Activated naive CD4-positive, alpha-beta T cell (primary cell): ENCODE measurements at places on chromosomes 6 and 20.

DNA sequence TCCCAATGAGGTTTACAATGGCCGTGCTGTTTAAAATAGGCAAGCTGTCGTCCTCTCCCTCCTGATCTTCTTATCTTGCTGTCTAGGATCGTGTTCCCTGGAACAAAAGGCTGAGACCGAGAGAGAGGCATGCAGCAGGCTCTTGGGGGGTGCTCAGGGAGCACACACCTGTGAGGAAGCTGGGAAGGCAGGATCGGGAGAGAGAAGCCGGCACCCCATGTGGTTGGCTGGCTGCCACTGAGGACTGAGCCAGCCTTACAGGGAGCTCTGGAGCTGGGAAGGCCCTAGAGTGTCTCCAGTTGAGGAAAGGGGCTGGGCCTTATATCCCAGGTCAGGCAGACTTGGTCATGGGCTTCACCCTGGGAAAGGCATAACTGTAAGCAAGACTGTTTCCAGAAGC lies 184.2 kb downstream of the LY86 start:
- no peak for DNase-seq

DNA sequence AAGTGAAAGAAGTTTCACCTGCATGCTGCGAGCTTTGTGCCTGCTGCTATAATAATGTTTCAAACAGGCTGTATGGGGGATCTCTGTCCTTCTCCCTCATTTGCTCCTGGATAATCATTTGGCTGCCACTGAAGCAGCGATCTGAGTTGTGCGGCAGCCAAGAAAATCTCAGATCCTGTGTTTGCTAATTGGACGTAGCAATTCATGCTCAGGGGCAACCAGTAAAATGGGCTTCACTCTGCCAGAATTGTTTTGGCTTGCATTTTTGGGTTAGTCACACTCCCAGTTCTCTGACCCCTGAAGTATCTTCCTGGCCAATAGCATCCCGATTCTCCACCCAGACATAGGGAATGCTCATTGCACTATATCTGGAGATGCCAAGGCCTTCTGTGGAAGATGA lies 13.7 kb upstream of the STXBP5 start:
- no peak for DNase-seq

DNA sequence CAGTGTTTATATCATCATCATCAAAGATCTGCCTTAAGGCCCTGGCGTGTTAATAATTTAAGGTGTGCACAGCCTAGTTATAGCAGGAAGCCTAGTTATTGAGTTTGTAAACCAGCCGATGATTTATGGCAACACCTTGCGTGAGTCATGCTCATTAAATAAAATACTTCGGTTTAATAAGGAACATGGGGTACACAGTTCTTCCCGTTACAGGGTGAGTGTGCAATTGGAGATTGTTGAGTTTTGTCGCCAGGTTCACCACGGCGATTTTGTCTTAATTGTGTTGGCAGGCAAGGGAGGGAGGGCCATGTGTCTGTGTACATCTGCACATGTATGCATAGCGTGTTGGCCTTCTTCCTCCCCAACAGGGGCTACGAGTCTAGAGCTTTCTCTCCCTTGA lies 104.0 kb downstream of the TFAP2A start:
- DNase-seq, result no peak

DNA sequence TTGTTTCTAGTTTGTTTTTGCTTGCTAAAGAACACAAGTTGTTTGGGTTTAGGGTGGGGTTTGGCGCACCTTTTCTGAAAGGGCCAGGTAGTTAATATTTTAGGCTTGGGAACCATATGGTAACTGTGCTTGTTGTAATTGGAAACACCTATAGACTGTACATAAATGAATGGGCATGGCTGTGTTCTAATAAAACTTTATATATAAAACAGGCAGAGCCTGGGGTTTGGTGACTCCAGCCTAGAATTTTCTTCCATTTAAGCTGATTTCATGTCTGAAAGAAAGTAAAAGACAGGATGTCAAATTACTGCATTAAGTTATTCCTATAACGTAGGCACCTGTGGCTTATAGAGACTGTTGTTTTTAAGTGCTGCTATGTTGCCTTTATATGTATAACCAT lies 36.1 kb upstream of the MAPK13 start:
- DNase-seq, result no peak

DNA sequence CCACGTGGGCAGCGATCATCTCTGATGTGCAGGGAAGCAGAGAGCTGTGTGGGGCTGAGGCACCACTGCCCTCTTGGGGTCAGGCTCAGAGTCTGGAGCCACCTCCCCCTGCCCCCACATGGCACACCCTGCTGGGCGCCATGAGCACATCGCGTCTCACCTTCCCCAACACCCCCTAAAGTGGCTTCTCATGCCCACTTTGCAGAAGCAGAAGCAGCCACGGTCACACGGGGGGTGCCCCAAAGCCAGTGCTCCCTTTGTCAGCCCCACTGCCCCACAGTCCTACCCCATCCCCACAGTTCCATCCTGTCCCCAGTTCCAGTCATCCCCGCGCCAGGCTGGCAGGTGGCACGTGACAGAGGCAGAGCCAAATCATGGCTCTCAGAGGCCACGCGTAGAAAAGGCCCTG lies 19.5 kb downstream of the SDCBP2 start:
- DNase-seq, result no peak

- no peak for DNase-seq
Measured at GRCh38 chr6:122801397-122801796, 12.3 kb downstream of the SMPDL3A start.

- DNase-seq, result no peak
Measured at GRCh38 chr6:6556161-6556737, 32.3 kb upstream of the LY86 start.

DNA sequence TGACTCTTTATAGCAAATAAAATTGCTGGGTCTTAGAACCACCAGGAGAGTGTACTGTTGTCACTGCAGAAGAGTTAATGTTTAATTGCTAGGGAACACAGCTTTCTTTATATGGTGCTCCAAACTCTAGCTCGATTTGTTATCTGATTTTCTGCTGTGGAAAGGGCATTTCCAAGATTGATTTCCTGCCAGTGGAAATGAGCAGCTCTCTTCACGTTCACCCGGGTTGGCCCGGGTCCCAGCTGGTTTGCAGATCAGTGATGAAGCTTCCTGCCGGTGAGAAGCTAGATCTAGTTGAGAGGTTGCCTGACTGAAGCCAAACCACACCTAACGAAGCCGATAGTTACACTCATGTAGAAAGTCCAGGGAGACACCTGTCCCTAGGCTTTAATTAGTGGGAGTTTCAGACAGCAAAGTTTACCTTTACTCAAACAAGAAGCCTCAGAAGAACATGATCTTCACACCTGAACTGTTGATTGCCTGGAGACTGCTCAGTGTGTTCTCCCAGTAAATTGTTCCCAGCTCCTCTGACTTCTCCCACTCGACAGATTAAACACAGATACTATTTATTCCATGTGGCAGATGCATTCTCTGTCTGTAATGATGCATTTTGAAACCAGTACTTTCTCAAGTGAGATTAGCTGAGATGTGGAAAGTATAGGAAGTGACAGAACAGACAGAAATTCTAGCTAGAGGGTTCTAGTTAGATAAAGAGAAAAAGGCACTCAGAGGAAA lies 27.8 kb downstream of the PAQR8 start:
- DNase-seq, result no peak

DNA sequence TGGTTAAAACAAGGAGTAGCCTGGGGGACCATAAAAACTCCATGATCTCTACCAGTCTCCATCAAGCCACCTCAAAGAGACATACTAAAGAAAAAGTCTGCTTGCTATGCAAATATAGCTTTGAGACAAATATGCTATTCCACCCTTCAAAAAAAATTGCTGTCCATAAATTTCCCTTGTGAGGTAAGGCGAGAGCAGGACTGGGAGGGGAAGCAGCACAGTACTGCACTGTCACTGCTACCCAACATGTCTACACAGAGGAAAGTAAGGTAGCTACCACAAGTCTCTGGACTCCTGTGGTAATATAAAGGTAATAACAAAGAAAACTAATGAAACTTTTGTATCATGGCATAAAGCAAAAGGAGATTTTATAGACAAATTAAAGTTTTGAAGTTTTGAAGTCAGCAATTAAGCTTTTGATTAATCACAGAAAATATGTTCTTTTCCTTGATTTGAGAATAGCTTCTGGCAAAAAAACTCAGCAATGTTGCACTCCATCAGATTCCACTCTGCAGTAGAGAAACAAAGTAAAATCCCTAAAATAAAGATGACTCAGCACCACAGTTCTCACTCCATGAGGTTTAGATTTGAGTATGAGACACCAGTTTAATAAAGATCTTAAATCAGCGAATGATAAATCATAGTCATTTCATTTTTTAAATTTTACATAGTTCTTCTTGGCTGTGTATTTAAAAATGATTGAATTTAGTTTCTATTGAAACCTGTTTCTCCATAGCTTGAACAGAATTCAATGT lies 602.4 kb downstream of the COL12A1 start:
- DNase-seq, result no peak

GRCh38 chr6:132812756-132813172 lies 1.6 kb upstream of the RPS12 start:
- no peak for DNase-seq

DNA sequence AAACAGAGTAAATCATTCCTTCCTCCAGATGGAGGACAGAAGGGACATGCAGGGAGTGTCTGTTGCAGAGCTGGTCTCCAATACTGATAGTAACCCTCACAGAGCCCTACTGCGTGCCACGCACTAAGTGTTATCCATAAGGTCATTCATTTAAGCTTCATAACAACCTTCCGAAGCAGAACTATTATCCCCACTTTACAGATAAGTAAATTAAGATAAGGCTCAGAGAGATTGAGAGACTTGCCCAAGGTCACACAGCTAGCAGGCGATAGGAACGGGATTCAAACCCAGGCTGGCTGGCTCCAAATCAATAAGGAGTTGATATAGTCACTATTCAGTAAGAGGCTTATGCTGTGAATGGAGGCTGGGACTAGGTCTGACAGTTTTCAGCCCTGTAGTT lies 30.6 kb downstream of the CPNE5 start:
- DNase-seq, result no peak

GRCh38 chr6:78867020-78867369 lies 356 bp upstream of the IRAK1BP1 start:
- no peak for DNase-seq

DNA sequence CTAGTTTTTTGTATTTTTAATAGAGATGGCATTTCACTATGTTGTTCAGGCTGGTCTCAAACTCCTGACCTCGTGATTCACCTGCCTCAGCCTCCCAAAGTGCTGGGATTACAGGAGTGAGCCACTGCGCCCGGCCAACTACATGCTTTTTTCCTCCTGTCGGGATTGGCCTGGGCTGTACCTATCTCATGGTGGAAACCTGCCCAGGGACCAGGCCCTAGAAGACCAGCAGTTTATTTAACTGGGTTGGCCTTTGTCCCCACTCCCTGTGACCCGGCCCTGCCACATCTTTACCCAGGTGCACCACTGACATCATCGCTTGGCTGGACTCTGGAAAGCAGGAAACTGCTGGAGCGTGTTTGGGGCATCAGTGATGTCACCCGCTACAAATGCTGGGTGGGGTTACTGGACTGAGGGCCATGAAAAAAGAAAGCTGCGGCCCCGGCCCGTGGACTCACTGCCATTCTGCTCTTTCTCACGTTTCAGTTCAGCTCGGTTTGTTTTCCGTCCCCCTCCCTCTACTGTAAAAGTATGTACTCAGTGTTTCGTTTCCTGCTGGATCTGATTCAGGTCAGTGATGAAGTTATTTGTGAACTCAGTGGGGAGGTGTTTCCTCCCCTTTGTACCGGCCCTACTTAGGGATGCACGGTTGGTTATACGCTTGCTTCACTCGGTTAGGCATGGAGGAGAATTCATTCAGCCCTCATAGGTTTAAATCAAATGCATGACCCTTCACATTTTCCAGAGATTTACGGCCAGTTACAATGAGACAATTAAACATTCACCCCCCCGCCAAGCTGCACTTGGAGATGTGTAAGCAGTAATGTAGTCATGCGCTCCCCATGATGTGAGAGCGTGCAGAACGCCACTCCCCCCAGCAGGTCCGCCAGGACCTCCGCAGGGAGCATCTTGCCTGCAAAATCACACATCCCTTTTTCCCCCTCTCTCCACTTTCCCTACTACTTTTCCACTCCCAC lies 179.3 kb downstream of the MTHFD1L start:
- no peak for DNase-seq

- no peak for DNase-seq
Measured at GRCh38 chr6:159729598-159730331, 2.5 kb downstream of the WTAP start.

GRCh38 chr6:168260420-168260987 lies 59.1 kb downstream of the DACT2 start:
- no peak for DNase-seq

DNA sequence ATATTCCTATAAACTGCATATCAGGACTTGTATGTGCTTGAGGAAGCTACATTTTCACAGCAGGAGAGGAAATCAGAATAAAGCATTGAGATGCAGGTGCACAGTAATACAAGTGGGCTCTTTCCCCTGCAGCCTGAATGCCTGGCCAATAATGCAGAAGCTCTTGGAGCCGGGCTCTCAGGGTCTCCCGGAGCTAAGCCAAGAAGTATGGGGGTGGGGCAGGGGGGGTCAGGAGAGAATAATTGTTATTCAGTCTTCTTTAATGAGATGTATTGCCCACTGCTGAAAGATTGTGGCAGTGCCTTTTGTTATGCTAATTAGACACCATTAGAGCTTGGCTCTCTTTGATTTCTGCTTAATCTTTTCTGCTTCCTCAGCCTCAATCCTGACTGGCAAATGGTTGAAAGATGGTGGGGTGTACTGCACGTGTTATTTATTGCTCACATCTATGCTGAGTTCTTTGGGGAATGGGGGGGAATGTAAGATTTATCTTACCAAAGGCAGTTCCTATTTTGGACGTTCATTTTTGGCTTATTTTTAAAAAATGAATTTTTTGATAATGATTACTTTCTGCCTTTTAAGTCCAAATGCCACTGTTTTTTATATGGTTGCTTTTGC lies 407.6 kb upstream of the SOX4 start:
- DNase-seq, result no peak

DNA sequence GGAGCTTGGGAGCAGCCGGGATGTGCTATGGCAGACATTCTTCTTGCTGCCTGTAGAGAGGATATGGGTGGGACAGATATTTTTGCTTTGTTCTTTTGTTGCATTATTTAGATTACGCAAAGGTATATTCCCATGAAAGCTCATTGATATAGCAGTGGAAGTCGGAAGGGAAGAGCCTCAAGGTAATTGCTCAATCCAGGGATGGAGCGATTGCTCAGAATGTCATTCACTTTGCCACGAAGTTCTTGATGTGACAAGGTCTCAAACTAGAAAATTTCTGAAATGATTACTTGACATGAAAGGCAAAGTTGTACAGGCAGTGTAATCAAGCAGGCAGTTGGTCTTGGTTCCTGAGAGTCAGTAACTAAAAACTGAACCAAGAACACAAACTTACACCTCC lies 615.6 kb upstream of the CDH4 start:
- no peak for DNase-seq

DNA sequence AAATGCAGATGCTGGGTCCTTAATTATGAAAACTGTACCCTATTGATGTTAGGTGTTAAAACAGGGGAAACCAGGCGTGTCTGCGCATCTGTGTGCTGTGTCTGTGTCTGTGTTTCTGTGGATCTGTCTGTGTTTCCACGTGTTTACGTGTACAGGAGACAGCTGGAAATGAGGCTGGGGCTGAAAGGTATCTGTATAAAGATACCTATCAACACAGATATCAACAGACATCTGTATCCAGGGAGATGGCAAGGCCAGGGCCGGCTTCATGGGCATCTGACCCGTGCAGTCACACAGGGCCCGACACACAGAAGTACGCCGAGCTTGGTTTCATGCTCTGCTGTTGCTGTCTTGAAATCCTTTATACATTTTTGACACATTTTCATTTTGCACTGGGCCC lies 48.6 kb downstream of the BMP7 start:
- no peak for DNase-seq
